ENCODE measurements at places on chromosomes 16 and 17.

DNA sequence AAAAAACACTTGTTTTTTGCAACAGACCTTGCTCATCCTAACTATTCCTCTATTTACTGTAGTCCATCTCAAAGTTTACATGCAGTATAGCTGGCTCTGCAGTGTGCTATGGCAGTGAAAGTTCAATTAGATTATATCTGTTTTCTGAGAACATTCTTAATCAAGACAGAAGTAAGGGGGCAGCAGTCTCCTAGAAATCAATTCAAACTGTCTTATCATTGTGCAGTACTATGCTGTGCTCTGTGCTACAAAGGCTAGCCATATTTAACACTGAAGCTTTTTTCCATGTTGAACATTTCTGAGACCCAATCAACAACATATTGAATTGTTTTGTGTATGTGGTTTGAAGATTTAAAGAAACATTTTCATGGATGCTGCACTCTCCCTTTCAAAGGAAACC lies 11.4 kb downstream of the NETO2 start:
- no peak for DNase-seq

DNA sequence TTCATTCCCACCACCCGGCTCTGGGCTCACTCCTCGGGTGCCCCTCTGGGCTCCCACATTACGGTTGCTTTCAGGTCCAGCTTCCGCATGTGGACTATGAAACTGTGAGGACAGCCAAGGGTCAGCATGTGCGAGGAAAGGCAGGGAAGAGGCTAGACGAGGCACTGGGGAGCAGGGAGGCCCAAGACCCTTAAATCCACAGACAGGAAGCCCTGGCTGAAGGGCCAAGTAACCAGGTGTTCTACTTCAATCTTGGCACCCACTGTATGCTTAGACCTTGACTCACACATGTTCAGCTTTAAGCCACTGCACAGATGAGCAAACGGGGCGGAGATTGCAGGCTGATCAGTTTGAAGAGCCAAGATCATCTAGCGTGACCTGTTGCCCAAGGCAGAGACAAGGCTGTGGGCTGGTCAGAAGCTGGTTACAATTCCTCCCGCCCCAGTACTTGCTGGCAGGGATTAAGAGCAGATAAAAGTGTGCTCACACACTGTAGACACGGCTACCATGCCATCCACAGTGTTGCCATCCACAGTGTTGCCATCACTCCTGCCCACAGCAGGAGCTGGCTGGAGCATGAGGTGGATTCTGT lies at the start of gene CES4A:
TSS of gene CES4A (plus strand) at position 393 of the 592 bp plus-strand sequence. CDS start at position 577, 184 bp downstream.
- DNase-seq: no peak

DNA sequence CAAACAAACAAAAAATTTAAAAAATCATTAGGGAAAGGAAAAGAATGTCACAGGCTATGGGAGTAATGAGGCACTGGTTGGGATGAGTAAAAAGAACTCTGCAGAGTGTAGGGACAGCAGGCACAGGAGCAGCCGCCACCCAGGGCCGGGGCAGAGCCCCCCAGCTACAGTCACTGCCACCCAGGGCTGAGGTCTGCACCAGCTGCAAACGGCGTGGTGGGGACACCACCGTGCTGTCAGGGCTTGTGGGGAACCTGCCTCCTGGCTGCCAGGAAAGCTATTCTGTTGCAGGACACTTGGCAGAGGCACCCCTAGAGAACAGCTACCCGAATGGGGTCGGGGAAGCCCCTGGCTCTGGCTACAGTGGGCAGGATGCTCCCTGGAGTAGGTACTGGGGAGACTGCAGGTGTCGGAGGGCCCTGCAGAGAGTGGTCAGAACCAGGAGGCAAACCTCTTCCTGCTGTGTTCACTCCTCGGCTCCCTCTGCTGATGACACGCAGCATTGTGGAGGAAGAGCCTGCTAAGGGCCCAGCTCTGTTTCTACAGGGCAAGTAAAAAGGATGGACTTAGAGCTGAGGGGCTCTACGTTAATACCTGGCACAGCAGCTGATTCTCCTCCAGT lies 32.3 kb upstream of the CAPN15 start:
- no peak for DNase-seq

DNA sequence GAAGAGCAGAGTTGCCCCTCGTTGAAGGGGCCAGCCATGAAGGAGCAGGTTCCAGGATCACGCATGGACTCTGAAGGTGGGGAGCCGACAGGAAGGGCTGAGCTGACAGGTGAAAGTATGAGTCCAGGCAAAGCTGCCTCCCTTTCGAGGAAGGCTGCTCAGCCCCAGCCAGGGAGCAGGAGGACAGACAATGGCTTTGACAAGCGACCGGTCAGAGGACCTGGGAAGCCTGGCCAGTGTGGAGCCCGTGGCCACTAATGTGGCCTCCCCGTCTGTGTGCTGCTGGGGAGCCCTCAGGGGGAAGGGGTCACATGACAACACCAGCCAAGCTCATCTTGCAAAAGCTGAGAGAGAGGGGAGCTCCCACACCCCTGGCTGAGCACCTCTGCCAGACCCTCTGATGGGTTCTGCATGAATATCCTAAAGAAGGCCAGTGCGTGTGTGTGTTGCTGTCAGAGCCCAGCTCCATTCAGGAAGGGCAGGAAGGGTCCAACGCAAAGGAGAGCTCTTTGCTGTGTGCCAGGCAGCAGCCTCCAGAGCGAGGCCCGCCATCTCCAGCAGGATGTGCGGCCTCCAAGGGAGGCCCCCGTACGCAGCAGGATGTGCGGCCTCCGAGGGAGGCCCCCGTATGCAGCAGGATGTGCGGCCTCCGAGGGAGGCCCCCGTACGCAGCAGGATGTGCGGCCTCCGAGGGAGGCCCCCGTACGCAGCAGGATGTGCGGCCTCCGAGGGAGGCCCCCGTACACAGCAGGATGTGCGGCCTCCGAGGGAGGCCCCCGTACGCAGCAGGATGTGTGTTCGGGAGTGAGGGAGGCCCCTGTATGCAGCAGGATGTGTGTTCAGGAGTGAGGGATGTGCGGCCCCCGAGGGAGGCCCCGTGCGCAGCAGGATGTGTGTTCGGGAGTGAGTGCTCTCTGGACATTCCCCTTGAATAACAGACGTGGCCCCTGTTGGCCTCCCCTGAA lies 102.1 kb upstream of the CHMP6 start:
- no peak for DNase-seq

GRCh38 chr17:42843358-42843934 lies 934 bp upstream of the AOC2 start:
- peak; percentile 21 for DNase-seq

GRCh38 chr17:5027916-5028315 lies 7.3 kb downstream of the SLC52A1 start:
- DNase-seq: no peak

GRCh38 chr16:827513-827912 lies 27.0 kb upstream of the GNG13 start:
- no peak for DNase-seq

DNA sequence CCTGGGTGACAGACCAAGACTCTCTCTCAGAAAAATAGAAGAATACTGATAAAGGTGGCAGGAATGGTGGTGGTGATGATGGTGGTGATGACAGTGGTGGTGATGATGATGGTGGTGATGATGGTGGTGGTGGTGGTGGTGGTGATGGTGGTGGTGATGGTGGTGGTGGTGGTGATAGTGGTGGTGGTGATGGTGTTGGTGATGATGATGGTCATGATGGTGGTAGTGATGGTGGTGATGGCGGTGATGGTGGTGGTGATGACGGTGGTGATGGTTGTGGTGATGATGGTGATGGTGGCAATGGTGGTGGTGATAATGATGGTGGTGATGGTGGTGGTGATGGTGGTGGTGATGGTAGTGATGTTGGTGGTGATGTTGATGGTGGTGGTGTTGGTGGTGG lies 18.0 kb upstream of the CIITA start:
- DNase-seq: no peak

GRCh38 chr16:86850670-86851069 lies 272.3 kb downstream of the FOXL1 start:
- DNase-seq: no peak

DNA sequence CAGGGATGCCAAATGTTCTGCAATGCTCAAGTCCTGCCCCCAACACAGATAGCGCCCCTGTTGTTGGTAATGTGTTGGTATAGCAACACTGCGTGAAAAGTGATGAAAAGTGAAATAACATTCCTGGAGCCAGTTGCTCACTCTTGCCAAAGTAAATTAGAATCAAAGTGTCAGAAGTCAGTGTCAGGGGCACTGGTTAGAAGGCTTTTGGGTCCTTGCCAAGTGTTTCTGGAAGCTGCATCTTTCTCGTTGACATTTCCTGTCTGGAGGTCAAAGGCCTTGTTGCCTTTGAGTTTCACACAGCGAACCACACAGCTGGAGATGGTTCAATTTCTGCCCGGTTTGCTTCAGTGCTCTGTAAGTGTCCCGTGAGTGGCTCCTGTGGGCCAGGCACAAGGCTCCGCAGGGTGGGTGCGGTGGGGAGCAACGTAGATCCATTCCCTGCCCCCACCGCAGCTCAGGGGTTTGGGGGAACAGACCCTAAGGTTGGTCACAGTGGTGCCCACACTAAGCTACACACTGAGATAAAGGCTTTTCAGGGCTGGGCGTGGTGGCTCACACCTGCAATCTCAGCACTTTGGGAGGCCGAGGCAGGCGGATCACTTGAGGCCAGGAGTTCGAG lies 3.6 kb upstream of the SLC16A5 start:
- DNase-seq: no peak

DNA sequence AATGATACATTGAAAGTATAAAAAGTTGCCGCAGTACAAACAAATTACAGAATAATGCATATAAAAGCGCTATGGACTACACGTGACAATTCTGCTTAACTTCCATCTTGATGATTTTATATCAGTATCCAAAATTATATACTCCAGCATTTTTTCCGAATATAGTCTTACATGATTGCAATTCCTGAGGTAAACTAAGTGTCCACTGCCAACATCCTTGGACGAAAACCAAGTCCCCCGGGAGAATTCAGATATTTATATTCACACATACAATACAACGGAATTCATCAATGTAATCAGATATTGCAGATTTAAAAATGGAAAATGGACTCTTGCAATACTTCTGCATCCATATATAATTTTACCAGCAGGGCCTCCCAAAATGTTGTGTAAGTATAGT lies 8.9 kb upstream of the MYH11 start:
- DNase-seq: no peak

DNA sequence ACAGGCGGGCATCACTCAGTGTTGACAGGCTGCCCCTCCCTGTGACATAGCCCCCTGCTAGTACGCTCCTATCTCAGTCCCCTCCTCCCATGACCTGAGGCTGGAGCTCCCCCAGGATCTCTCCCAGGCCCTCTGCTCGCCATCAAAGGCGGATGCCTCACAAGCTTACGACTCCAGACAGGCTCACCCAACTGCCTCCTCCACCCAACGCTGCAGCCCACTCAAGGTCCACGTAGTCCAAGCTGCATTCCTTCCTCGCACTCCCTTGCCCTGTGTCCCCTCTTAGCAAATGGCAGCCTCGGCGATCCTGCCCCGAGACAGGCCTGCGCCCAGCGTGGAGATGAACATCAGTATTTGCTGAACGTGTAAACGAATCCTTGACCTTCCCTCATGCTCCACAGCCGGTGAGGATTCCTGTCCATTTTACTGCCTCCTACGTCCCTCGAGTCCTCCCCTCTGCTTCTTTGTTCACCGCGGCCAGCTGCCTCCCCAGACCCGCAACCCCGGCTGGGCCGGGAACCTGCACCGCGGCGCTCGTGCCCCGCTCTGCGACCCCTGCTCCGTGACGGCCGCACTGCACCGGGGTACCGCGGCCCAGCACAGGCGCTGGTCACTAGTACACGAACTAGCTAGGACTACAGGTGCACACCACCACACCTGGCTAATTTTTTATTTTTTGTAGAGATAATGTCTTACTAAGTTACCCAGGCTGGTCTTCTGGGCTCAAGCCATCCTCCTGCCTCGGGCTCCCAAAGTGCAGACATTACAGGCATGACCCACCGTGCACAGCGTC lies 838 bp upstream of the TMEM97 start:
- DNase-seq: no peak

GRCh38 chr17:53426505-53426904 lies 396.2 kb upstream of the KIF2B start:
- DNase-seq: no peak

- no peak for DNase-seq
Observed at GRCh38 chr16:72743011-72743761, 304.7 kb downstream of the ZFHX3 start.

- peak; percentile 88 for DNase-seq
Observed at GRCh38 chr17:40605306-40605705, 40.0 kb upstream of the CCR7 start.

- DNase-seq: no peak
Observed at GRCh38 chr17:50947782-50948543, 81.8 kb upstream of the TOB1 start.

DNA sequence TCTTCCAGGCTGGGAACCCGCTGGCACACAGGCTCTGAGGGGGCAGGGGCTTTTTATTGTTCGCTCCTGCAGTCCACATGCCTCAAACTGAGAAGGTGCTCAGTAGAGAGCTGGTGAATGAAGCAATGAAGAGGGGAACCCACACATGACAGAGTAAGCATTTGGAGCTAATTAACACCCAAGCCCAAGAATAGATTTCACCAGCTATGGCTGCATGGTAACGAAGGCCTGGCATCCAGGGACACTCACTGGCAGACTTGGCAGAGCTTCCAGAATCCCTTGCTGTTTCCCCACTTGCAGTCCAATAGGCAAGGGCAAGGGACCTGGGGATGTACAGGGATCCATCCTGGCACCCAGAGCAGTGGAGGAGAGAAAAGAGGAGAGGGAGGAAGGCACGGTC lies 12.2 kb downstream of the FLOT2 start:
- no peak for DNase-seq

DNA sequence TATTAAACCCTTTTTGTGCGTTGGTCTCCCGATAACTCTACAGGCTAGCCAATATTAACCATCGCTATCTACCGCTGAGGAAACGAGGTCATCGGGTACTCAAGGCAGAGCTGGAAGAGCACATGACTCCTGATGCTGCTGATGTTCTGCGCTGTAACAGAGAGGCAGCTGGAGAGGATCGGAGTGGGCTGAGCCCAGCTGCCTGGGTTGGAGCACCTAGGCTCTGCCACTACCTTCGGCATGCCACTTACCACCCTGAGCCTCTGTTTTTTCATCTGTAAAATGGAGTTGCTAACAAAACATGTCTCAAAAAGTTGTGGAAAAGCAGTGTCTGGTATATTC lies 432 bp upstream of the SLC46A1 start:
- DNase-seq: no peak

- no peak for DNase-seq
Observed at GRCh38 chr16:79411805-79412204, 188.7 kb downstream of the MAF start.

- DNase-seq: no peak
Observed at GRCh38 chr16:89502081-89502843, 5.9 kb upstream of the SPG7 start.

DNA sequence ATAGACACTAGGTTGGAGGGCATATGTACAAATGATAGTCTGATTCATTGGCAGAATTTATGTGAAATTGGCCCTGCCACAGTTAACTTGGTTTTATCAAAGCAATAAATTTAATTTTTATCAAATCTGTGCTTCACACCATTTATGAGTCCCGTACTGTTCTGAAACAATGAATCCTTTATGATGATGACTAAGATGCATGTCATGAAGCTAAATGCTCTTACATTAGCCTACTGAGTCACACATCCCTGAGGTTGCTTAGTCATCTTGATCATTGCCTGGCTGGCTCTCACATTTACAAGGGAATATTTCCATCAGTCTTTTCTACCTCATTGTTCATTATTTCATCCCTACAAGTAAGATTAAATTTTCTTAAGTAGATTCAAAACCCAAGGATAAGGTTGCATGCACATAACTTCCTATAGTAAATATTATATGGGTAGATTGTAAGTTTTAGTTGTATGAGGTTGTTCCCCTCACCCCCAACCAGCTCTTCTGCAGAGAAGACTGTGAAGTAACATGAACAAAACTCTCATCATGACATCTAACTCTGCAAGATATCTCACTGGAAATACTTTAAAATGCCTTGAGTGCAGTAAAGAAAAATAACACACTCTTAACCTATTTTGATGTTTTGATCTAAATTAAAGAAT lies 170.7 kb downstream of the CYB561 start:
- DNase-seq: no peak

All from CD4-positive, CD25-positive, alpha-beta regulatory T cell (primary cell).